ENCODE measurements at places on chromosomes 11 and 22.

- DNase-seq, result no peak
These were observed 38.0 kb upstream of the GALNT18 start for GRCh38 chr11:11659567-11660362.

- DNase-seq, result no peak
These were observed 29.7 kb downstream of the FAR1 start for GRCh38 chr11:13698132-13698531.

- no peak for DNase-seq
These were observed 122.7 kb upstream of the FAT3 start for GRCh38 chr11:92101920-92102319.

GRCh38 chr11:33045551-33046255 is 6.3 kb downstream of the TCP11L1 start:
- DNase-seq, result no peak

DNA sequence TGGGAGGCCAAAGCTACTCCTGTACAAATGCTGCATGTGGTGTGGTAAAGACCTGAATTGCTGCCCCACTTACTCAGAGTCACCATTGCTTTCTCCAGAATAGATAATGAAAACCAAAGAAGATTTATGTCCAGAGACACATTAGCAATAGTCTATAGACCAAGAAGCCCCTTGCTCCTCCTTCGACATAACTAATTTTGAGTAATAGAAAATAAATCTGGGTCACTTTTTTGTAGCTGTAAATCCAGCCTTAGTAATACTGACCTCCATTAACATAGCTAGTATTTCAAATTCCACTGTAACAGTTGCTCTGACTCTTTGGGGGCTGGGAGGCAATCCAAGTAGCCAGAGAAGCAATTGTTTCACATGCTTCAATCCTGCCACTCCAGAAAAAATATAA is 145.9 kb downstream of the MAML2 start:
- DNase-seq, result no peak

GRCh38 chr11:3043315-3043871 is 13.8 kb downstream of the CARS1 start:
- no peak for DNase-seq

DNA sequence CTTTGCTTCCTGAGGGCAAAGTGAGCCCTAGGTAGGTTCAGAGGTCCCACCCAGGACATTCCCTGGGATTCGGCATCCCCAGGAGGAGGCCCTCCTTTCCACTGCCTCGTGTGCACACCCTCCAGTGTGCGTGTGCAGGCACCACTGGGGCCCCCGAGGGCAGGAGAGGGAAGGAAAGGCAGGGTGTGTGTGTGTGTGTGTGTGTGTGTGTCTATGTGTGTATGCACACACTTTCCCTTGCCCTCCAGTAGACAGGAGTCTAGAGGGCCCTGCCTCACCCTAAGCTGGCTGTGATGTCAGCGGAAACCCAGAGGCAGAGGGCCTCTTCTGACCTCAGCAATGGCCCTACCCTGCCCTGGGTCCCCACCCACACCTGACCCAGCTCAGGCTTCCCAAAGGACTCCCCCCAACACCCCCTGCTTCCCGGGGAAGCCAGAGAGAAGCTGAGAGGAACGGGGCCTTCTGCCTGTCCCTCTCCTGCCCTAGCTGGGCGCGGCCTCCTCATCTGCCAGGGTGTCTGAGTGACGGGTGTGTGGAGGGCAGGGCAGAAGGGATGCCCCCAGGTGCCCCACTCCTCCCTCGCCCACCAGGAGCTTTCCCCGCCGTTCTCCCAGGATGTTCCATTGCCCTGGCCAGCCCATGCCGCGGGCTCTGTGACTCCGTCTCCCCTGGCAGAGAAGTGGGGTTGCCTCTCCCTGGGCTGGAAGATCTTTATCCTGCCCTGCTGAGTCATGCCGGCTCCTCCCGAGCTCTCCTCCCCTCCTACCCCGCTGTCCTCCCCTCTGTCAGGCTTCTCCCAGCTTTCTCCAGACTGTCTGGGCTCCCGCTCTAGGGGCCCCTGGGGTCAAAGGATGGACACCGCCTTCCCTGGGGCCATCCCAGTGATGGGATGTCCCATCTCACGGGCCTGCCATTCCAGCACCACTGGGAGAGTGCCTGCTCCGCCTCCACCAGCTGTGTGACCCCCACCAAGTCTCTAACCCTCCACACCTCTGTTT is 6.0 kb upstream of the CLCF1 start:
- no peak for DNase-seq

DNA sequence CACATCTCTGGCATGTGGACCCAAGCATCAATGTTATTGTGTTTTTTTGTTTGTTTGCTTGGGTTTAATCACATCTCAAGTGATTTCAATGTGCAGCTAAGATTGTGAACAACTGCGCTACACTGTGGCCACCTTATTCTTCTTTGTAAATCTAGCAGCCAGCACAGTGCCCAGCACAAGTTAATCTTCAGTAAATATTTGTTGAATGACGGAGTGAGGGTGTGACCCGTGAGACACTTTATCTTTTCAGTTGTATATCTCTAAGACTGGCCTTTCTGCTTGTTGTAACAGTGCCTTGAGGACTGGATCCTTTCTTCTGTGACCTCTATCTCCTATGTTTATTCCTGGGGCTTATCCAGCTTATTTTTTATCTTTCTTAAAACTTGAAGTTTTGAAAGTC is 21.4 kb upstream of the AMOTL1 start:
- DNase-seq, result no peak

DNA sequence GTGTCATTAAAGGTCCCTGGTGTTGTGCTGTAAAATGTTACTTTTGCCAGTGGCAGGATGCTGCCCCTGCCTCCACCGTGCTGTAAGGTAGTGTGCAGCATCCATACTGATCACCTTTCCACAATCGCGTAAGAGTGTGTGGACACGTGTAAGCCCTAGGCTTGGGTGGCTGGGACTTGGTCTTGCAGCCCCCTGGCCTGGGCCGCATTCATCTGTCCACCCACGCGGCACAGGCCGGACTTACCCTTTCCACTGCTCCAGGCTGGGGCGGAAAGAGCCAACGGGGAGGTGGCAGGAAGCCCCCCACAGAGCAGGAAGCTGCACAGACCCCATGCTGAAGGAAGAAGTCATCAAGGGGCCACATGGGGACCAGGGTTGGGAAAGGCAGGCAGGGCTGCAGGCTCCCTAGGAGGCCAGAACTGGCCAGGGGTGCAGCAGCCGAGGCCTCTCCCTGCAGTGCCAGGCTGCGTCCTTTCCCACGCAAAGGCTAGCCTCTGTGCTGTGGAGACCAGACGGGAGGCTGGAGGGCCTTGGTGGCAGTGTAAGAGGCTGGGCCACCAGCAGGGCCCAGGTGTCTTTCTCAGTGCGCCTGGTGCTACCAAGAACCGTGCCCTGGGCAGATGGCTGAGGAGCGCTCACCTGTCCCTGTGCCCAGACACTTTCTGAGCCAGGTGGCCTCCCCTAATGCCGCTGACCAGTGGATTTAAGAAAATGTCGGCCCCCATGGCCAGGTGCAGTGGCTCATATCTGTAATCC is 11.7 kb upstream of the TMEM191C start:
- no peak for DNase-seq

- DNase-seq, result no peak
These were observed 503.8 kb upstream of the CCDC179 start for GRCh38 chr11:23364076-23364475.

DNA sequence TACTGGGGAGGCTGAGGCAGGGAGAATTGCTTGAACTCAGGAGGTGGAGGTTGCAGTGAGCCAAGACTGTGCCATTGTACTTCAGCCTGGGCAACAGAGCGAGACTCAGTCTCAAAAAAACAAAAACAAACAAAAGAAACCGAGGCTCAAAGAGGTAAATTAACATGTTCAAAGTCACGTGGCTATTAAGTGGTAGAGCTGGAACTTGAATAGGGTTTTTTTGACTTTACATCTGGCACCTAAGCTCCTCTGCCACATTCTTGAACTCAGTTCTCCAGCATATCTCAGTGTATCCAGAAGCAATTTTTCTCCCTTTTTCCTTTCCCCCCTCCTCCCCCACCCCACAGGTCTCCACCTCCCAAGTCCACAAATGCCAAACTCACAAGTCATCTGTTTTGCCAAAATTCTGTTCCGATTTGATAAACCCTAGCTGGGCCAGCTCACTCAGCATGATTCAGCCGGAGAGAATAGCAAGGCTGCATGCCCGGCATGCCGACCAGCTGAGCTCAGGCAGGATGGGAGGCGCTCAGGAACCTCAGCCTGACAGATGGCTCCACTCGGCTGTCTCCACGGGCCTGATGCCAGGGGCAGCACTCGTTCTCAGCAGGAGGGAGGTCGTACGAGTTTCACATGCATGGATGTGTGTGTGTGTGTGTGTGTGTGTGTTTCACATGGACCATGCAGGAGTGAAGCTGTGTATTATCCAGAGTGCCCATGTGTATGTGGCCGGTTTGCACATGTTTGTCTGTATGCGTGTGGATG is 63.2 kb upstream of the RRAS2 start:
- no peak for DNase-seq
